NCI-H1092 (cell line): ENCODE measurements at places on chromosomes 3 and 15.

GRCh38 chr15:100934726-100935125 is 15.6 kb downstream of the LRRK1 start:
- DNase-seq, result no peak

- DNase-seq, result no peak
Observed at GRCh38 chr3:47568901-47569300, 9.8 kb downstream of the CSPG5 start.

DNA sequence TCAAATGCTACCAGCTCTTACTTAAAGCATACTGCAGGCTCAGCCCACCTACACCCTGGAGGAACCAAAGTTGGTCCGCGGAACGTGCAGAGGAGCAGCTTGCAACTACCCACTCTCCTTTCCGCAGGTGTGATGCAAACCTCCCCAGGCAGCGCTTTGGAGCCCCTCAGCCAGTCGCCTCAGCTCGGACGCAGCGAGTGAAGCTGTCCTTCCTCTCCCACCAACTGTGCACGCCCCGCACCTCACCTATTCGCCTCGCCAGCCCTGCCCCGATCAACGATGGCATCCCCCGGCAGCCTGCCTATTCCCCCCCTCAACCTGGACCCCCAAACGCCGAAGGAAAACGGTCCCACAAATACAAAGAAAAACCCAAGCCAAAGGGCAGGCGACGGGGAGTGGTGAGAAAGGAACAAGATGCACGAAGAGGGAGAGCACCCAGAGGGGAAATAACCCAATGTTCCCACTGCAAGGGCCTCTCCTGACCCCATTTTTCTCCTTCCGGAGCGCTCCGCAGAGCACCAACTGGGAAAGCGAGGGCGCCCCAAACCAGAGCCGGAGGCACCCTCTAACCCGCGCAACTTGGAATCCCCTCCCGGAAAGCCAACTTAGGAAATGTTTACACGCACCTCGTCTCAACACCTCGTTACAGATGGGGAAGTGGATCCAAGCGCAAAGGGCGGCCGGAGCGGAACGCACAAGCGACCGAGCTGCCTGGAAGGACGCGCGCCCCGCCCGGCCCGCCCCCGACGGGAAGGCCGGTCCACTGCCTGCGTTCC is 665 bp downstream of the GLB1 start:
- no peak for DNase-seq

DNA sequence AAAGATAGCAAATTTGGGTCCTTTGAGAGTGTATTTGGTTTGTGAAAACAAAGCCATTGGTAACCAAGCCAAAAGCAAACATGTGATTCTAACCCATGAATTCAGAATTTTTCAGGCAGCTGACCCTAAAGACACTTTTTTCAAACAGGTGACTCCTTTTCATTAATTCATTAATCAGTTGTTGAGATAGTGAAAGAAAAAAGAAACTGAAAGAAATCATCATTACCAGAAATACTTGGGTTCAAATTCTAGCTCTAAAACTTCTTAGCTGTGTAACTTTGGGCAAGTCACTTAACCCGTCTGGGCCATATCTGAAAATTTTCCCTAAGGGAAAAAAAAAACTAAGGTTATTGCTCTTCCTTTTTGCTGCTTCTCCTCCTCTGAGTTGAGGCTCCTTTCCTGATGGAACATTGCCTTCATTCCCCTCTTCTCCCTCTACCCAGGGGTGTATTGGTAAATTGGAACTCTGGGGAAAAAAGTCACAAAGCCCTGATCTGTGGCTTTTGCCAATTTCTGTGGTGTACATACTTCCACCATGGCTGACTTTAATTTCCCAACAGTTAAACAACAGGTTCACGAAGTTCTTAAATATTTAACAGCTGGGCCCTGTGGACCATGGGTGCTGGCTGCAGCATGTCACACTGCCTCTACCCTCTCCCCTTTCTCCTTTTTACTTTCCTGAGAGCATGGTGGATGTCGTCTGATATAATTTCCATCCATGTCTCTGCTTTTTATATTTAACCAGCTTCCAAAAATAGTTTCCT is 120.3 kb downstream of the ASB7 start:
- no peak for DNase-seq

DNA sequence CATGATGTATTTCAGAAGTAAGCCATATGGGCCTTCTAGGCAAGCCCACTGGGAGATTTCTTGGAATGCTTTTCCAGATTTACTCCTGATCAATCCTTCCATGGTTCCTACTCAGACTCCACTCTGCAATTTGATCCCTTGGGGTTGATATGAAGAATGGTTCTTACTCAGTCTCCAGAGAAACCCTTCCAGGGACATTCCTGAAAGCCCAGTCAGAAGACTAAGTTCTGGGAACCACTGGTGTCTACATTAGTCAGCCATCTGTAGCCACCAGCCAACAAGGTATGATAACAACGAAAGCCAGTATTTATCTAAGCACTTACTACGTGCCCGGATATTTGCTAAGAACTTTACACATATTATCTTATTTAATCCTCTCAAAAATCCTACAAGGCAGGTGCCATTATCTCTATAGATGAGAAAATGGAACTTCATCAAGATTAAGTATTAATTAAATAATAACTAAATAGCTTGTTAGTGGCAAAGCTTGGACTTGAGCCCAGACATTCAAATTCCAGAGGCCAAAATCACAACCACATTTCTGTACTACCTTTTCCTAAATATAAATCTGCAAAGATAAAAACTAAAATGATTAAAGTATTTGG is 32.7 kb downstream of the ZNF385D start:
- DNase-seq, result no peak

GRCh38 chr3:196440696-196441095 is 8.5 kb upstream of the UBXN7 start:
- no peak for DNase-seq

- DNase-seq, result no peak
Observed at GRCh38 chr3:37945807-37946530, 44.6 kb upstream of the VILL start.

DNA sequence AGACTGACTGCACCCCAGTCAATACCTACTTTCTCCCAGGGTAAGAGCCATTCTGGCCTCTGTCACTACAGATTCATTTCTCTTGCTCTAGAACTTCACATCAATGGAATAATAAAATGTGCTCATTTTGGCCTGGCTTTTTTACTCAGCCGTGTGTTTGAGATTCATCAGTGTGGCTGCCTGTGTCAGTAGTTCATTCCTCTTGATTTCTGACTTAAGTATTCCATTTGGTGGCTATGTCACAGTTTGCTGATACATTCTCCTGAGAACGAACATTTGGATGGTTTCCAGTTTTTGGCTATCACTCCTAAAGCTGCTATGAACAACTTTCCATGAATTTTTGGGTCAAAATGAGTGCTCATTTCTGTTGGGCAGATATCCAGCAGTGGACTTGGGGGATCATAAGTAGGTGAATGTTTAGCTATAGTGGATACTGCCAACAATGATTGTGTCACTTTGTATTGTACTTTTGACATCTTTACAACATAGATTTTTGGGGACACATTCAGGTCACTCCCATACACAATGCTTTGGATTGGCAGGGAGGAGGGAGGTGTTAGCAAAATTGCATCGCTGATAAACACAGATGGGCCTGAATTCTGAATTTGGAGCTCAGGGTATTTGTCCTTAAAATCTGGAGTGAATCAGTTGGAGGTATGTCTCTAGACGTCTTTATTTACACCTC is 19.8 kb upstream of the FAM107A start:
- DNase-seq, result no peak

- peak; percentile 9 for DNase-seq
Observed at GRCh38 chr15:39511916-39512260, 69.0 kb upstream of the THBS1 start.

- DNase-seq, result no peak
Observed at GRCh38 chr3:64728994-64729393, 41.2 kb upstream of the ADAMTS9 start.

GRCh38 chr15:70664494-70664893 is 98.9 kb downstream of the UACA start:
- DNase-seq, result no peak

GRCh38 chr15:70414626-70415025 is 316.9 kb upstream of the TLE3 start:
- DNase-seq, result no peak

- DNase-seq, result no peak
Observed at GRCh38 chr15:68667800-68668625, 89.2 kb downstream of the CORO2B start.

DNA sequence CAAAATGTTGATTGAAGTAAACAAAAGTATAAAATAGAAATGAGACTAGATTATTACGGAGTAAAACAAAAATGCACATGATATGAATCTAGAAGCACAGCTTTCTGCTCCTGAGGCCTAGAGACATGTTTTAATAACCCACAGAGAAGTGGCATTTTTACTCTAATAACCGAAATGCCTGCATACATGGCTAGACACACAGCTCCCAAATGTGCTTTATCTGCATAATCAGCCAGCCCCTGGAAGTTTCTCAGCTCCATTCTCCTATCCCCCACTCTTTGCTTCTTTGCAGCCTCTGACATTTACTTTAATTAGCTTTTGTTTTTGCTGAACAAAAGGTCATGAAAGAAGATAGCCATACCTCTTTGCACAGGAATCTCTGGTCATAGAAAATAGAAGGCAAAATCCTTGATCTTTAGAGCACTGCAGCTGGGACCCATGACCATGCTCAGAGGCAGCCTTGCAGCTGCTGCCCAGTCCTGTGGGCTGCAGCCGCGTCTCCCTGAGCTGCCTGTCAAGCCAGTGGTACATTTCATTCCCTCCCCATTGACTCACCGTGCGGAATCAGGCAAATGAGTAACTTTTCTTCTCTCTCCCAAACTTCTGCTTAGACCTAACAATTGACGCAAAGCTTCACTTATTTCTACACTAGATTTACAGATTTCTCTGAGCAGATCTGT is at the start of gene VEPH1:
TSS of gene VEPH1 (minus strand) at position 501 of the 680 bp plus-strand sequence. CDS start 8,067 bp downstream, outside the sequence.
- DNase-seq, result no peak

GRCh38 chr3:14303336-14304100 is 98.9 kb upstream of the SLC6A6 start:
- DNase-seq, result no peak

- no peak for DNase-seq
Observed at GRCh38 chr3:71857956-71858355, 73.0 kb upstream of the PROK2 start.

GRCh38 chr3:16468002-16468335 is 45.5 kb downstream of the RFTN1 start:
- DNase-seq, result no peak

GRCh38 chr15:38687340-38687739 is 122.7 kb upstream of the RASGRP1 start:
- no peak for DNase-seq

DNA sequence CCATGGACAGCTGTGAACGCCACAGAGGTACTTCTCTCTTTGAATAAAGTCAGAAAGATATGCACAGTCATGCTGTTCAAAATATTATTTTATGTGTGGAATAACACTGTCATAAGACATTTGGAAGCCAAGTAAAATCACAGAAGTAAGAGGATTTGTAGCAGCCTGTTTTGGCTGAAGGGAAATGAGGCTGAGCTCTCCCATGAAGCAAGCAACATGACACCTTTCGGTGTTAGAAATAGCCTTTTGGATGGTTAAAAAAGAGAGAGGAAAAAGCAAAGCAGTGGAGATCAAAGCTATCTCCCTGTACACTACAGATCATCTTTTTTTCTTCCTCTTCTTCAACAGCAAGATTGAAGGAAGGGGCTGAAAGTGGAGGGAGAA is 755.3 kb downstream of the ROBO1 start:
- no peak for DNase-seq

- no peak for DNase-seq
Observed at GRCh38 chr15:85407421-85408269, 27.2 kb downstream of the AKAP13 start.

- DNase-seq, result no peak
Observed at GRCh38 chr3:171092467-171092911, 66.0 kb upstream of the SLC2A2 start.
